ENCODE measurements at places on chromosomes 5 and 9.

DNA sequence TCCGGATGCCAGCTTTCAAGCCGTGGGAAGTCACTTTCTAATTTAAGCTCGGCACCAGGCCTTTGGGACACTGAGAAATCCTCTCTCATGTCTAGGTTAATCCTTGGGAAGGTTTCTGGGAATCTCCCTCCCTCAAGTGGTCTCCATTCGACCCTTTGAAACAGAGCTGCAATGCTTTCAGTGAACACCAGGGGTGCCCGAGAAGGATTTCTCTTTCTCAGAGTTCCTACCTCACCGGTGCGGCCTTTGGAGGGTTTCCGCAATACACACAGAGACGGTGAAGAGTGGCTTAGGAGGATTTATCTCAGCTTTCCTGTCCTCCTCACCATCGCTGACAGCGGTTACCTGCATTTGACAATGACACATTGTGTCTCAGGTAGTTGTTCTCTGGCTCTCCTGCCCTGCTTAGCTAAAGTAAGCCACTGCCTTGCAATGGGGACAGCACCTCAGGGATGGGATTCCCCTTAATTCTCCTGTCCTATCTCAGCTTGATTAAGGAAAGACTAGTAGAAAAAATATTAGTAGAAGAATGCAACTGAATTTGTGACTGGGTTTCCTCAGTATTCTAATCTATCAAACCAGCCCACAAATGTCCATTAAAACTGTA, 180.6 kb downstream of the GABRG2 start:
- no peak for DNase-seq

DNA sequence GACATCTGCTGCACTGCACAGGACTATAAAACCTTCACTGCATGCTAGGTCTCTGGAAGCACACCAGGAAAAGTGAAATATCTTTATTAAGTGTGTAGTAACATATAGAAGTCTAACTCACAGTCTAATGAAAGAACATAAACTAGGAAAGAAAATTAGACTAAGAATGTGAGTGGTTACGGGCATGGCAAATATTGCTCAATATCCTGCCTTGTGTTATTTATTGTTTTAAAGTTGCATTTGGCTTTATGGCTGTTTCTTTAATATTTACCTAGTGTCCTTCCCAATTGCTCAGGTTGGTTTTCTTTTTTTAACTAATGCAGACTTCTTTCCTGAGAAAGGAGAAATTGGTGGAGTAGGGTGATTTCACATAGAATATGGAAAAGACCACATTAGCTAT, 342.4 kb downstream of the KIAA0825 start:
- no peak for DNase-seq

DNA sequence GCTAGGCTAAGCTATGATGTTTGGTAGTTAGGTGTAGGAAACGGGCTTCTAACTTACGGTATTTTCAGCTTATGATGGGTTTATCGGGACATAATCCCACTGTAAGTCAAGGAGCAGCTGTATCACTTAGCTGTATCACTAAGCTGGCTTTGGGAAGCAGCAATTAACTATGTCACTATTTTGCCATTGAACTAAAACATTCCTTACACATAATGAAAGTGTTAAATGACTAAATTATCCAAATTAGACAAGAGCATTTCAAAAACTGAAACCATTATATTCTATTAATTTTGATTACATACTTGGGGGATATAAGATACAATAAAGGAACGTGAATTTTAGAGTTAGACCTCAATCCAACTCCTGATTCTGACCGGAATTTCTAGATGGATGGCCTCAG, 188.3 kb downstream of the AGTPBP1 start:
- DNase-seq: no peak

- DNase-seq: no peak
Measured at GRCh38 chr9:33818847-33819500, 2.0 kb downstream of the UBE2R2 start.

GRCh38 chr5:14208071-14209021, 65.2 kb downstream of the TRIO start:
- no peak for DNase-seq
